ENCODE measurements at places on chromosomes 12 and 14.

DNA sequence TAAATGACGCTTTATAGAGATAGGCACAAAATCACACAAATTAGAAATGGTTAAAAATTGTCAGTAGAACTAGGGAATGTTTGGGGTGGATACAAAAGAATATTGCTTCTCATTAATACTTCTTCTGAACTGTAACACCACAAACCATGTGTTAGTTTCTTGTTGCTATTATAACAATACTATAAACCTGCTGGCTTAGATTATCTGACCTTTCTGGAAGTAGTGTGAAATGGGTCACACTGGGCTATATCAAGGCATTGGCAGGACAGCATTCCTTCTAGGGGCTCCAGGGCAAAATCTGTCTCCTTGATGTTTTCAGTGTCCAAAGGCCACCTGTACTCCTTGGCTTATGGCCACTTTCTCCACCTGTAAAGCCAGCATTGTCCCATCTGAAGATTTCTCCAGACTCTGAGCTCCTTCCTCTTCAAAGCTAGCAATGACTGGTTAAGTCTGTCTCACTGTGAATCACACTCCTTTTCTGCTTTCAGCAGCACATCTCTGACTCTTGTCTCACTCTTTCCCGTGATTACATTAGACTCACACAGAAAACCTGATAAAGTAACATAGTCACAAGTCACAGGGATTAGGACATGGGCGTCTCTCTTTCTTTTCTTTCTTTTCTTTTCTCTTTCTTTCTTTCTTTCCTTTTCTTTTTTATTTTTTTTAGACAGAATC, 86.3 kb downstream of the SLC15A4 start:
- no peak for DNase-seq

- no peak for DNase-seq
Measured at GRCh38 chr14:94581127-94581999, at the start of gene SERPINA5. Gene SERPINA5 (plus strand): TSS chr14:94581426. CDS start chr14:94587363, 5,937 bp downstream.

DNA sequence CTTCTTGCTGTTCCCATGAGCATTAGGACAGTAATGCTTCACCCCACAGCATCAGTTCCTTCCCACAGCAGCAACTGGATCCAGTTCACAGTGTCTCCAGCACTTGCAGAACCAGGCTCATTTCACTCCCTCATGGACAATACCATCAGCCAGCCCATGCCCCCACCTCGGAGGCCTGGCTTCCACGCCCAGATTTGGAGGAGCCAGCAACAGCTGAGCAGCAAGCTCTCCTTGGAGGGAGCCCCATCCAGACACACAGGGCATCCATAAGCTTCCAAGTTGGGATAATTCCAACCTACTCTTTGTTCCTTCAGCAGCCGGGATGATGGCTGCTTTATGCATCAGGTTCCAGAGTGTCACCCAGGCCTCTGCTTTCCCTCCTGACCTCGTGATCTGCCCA, 250.0 kb downstream of the GLT1D1 start:
- no peak for DNase-seq

DNA sequence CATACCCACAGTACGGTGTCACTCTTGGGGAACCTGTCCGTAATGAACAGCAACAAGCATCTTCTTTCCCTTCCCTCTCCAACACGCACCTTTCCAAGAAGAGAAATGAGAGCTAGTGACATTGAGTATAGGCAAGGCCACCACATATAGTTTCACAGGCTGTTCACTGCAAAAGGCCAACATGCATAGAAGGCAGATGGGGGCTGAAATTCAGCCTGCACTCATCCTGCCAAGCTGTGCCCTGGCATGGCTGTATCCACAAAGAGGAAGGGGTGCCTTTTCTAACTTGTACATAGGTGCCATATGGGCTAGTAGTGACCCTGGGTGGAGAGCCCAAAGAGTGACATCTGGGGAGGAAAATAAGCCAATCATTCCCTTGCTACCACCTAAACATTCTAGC, 169.6 kb downstream of the ZFP36L1 start:
- DNase-seq = no peak

DNA sequence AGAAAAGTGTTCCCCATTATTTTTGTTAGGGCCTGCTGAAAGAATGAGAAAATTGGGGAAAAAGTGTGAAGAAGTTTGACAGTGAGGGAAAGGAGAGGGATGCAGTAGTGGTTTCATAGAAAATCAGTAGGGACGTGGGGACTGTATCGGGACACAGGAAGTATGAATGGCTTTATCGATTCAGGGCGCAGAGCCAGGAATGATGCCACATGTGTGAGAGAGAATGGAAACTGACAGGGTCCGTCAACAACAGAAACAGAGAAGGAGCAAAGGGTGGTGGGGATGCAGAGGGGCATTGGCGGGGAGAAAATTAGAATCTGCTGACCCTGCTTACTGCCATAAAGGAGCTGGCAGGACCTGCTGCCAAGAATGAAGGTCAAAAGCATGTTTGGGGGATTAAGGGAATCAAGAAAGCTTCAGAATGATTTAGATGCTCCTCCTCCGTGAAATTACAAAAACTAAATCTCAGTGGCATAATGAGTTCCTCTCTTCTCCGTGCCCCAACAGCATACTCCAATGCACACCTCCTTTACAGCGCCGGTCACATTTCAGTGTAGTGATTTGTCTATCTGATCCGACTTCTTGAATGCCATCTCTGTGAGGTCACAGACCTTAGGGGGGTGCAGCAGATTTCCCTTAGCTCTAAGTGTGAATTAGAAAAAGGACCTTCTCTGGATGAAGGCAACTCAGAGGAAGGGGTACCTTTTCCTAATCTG, 92.6 kb downstream of the EMP1 start:
- no peak for DNase-seq

- DNase-seq = no peak
Measured at GRCh38 chr14:97894552-97894951, 1097.4 kb downstream of the VRK1 start.

DNA sequence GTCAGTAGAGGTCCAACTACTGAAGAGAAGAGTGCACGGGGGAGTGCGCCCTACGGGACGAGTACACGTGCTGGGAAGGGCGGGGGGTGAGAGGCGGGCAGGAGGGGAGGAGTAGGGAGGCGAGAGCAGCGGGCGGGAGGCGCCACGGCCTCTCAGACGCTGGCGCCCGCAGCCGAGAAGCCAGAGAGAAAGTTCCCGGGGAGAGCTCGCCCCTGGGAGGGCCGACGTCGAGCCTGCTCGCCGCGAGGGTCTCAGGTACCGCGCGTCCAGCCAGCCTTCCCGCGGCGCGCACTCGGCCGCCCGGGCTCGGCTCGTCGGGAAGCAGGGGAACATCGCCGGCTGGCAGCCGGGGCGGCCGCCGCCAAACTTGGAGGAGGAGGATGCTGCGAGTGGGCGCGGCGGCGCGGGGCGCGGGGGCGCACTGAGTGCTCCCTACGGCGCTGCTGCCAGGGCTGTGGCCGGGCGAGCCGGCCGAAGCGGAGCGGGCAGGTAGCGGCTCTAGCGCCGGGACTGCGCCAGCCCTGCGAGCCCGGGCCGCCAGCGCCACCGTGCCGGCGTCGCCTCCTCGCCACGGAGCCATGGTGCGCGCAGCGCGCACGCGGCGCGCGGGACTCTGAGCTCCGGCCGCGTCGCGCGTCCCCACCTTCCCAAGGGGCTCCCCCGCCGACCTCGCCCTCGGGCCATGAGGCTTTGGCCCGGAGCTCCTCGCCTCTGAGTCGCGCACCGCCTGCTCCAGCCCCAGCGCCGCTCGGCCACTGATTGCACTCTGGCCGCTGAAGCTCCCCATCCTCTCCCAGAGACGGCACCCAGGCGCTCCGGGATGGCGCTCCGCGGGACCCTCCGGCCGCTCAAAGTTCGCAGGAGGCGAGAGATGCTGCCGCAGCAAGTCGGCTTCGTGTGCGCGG, at the start of gene SLC24A4:
SLC24A4 (plus strand) TSS at position 155 of the 905 bp plus-strand sequence; CDS start at position 821, 666 bp downstream.
- DNase-seq = peak; percentile 39

GRCh38 chr12:77299001-77299400, 233.6 kb upstream of the E2F7 start:
- DNase-seq = no peak

DNA sequence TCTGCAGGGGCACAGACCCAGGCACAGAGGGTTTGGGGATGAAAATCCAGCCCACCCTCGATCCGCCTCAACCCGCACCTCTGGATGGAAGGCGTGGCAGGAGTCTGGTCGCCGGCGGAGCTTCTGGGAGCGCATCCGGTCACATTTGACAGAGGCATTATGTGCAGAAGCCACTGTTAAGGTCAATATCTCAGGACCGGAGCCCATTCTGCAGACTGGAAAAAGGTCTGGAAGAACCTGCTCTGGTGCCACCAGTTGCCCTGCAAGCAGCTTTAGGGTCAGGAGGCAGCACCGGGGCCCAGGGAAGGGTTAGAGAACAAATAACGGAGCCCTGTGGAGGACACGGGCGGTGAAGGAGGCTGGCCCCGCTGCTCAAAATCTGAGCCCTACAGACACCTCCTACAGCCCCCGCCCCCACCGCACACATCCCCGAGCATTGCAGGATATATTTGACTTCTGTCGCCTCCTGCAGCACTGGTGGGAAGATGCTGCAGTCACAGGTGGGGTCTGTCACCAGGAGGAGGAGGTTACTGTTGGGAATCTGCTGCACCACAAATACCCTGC, 25.1 kb upstream of the LRTM2 start:
- DNase-seq = no peak

DNA sequence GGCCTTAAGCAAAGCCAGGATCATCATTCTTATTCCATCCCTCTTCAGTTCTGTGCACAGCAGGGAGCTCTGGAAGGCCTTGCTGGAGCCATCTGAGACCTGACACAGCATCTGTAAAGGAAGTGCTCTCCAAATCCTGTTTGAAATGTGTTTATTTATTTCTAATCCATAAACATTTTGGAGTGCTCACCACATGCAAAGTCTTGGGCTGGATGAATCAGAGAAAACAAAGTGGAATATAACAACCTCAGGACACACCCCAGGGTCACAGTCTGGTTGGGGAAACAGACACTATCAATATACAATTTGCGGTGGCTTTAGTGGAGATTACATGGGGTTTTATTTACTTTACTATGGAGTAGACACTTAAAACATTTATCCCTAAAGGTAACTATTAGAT, 54.3 kb downstream of the BMP4 start:
- DNase-seq = no peak

DNA sequence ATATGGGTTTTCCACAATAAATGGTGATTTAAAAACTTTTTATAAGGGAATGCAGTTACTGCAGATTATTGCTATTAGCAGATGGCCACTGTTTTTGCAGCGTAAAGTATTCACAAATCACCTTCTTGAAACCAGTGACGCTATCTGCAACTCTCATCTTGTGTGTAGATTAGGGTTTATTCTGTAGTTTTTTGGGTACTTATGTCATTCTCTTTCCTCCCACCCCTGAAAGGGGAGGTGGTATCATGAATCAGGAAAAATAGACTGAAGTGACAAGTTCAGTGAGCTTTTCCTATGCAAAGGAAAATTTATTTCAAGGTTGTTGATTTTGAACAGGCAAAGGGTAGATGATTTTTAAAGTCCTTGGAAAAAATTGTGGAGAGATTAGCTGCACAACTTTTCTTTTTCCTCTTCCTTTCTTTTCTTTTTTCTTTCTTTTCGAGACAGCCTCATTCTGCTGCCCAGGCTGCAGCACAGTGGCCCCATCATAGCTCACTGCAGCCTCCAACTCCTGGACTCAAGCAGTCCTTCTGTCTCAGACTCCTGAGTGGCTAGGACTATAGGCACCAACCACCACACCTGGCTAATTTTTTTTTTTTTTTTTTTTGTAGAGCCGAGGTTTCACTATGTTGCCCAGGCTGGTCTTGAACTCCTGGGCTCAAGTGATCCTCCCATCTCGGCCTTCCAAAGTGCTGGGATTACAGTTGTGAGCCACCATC, 1.6 kb downstream of the FRS2 start:
- no peak for DNase-seq

DNA sequence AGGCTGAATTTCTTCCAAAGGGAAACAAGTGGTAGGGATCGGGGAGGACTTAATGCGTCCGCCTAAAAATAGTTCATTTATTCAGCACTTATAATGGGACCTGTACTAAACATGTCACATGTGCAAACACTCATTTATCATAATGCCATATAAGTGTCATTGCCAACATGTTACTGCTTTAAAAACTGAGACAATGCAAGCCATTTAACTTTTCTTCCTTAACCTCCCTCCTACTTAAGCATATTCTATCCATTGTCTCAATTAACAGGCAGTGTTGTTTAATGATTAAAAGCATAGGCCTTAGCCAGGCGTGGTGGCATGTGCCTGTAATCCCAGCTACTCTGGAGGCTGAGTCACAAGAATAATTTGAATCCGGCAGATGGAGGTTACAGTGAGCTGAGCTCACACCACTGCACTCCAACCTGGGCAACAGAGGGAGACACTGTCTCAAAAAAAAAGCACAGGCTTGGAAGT, 13.5 kb upstream of the SCFD1 start:
- no peak for DNase-seq

DNA sequence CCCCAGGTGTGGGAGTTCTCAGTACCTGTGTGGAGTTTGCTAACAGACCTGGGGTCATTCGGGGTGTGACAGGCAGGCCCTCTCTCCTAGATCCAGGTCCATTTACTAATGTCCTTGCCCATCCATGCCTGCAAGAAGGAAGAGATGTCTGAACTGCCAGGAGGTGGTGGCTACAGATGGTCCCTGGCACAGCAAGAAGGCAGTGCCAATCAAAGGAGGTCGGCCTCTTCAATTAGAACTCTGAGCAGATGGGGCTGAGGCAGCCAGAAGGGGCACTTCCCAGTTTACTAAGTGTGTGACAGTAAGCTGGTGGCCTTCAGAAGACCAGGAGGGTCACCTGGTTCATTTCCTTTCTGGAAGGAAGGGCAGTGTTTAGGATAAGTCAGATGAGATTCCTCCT, 202.5 kb downstream of the CACNA1C start:
- no peak for DNase-seq

DNA sequence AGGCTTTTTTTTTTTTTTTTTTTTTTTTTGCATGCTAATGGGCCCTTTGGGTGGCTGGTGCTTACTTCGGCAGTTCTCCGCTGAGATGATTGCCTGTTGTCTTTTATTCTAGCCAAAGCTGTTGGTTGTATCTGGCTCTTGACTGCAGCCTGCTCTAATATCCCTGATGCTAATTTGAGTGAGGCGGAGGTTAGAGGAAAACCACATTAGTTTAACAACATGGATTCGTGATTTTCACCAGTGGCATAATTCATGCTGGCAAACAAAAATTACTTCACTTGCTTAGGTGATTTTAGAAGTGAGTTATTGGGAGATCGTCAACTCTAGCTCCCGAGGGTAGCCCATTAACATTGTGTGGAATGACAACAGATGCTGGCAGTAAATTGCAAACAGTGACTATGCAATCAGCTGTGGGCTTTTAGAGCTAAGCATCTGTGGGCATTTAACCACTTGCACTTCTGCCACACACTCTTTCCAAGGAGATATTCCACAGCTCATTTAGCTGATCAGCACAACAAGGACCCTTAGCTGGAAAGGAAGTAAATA, 97.6 kb upstream of the ZDHHC17 start:
- DNase-seq = no peak

GRCh38 chr14:90600619-90601018, 203.8 kb downstream of the CALM1 start:
- no peak for DNase-seq
